Hematopoietic multipotent progenitor cell treated with erythropoietin and hydrocortisone succinate and interleukin-3 and kit ligand, for 15 days (in vitro differentiated cells): ENCODE measurements at places on chromosomes 3 and 15.

- no peak for DNase-seq
These were observed 95.9 kb downstream of the SLC49A4 start for GRCh38 chr3:122890720-122891220.

GRCh38 chr3:108006881-108007331, 83.9 kb downstream of the CD47 start:
- no peak for DNase-seq

GRCh38 chr15:58019503-58020376, 45.8 kb downstream of the ALDH1A2 start:
- DNase-seq: no peak

DNA sequence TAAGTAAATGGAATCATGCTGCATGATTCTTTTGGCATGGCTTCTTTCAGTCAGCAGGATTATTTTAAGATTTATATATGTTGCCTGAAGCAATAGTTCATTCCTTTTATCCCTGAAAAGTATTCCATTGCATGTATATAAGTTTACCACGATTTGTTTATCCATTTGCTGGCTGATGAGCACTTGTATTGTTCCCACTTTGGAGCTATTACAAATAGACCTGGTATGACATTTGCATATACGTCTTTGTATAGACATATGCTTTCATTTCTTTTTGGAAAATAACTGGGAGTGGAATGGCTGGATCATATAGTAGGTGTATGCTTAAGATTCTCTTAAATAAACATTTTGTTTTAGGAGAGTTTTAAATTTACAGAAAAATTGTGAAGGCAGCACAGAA, 79.3 kb upstream of the CBLB start:
- no peak for DNase-seq

DNA sequence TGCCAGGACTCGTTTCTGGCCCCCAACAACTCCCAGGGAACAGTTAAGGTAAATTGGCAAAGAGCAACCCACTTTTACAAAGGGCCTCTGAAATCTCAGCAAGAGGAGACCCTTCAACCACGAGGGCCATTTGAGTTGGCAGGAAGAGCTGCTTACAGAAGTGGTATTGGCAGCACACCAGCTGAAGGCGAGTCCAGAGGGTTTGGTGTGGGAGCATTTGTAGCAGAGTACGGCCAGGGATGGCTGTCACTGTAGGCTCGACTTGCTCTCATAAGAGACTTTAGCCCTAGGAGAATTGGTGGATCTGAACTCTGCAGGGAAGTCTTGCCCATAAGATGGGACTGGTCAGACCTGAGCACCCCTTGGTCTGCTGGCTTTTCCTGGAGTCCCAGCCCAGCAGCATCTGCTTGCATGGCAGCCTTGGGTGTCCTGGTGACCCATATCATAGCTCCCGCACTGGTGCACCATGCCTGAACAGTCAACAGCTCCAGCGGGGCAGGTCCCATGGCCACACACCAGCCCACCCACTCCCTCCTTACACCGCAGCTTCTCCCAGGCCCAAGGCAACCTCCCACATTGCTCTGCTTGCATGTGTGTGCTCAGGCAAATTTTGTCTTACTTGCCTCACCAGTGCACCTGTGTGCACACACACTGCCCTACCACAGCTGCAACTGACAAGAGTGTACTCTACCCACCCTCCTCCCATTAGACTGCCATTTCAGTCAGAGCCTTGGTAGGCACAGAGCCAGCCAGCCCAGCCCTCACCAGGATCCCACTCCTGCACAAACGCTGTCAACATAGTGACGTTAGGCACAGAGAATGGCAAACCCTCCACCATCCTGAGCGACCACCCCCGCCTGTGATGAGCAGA, 861.6 kb upstream of the DPPA4 start:
- DNase-seq: no peak

GRCh38 chr15:85688711-85689110, 106.0 kb downstream of the KLHL25 start:
- no peak for DNase-seq

DNA sequence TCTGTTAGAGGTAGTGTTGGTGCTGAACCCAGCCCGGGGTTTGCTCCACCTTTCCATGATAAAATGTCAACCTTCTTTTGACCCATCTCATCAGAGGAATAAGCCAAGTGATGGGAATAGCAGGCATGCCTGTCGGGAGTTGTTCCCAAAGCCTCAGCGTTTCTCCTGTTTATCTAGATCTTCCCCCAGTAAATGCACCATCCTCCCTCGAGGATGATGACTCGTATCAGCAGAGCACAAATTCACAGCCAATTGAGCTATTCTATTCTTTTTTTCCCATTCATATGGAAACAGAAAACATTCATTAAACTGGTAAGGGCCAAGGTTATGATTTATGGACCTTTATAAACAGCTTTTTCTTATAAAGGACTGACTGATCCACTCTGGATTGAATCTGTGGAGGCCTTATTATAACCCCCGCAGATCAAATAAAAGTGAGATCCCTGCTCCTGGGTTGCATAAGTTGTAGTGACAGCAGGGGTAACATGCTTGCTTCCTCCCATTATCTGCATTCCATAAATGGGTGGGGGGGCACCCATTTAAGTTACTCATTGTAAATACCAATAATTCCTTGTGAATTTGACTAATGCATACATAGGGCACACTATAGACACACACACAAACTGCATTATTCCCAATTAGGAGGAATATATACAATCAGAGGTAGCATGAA, 207.3 kb downstream of the PLCL2 start:
- no peak for DNase-seq

- no peak for DNase-seq
These were observed 2.6 kb downstream of the DALRD3 start for GRCh38 chr3:49015765-49016164.

- DNase-seq: no peak
These were observed 32.4 kb downstream of the PEAK1 start for GRCh38 chr15:77387365-77388105.

DNA sequence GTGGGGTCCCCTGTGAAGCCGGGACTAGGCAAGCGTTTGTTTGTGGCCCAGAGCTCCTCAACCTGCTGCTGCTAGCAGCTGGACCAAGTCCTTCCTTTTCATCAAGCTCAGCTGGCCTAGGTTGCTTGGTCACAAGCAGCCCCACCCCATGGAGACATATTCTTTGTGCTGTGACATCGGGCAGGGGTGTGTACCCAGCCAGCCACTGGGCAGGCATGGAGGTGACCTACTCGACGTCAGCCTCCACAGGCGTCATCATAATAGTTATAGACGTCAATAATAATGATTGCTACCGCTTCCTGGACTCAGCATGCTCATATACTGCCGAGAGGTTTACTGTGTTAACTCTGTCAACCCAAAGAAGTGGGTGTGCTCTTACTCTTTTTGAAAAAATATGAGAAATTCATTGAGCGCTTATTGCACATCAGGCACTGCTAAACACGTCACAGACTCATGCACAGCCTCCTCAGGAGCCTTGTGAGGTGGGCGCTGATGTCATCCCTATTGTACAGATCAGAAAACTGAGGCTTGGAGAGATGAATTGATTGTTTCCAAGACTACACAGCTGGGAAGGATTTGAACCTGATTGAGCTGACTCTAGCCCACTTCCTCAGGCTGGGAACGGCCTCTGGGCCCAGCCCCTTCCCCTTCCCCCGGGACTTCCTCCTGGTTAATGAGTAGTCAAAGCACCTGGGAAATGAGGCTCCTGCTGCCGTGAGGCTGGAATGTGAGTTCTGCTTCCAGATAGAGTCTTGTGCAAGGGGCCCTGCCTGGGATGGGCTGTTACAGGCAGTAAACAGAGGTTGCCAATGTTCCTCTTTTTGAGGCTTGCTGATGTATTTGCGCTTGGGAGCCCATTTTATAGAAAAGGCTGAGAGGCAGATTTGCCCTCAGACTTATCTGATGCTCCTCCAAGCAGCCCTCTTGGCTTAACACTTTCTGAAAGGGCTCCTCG, 16.2 kb downstream of the SLC6A6 start:
- DNase-seq: no peak

GRCh38 chr15:36622197-36622795, 42.9 kb downstream of the CDIN1 start:
- no peak for DNase-seq

- DNase-seq: no peak
These were observed 8.8 kb downstream of the STOML1 start for GRCh38 chr15:73983211-73983727.

DNA sequence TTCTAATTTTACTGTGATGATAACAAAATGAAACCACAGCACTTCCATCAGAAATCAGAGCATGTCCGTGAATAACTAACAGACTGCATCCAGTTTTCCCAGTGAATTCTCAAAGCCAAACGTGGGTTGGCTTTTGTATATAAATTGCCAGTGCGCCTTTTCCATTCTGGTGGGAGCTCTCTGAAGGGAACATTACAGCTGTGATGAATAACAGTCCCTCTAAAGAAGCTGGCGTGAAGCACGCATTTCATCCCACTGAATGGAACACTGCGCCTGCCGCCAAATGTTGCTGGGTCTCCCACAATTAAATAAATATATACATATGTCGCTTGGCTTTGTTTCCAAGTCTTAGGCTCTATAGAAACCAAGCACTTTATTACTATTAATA, 113.0 kb upstream of the PFN2 start:
- DNase-seq: no peak

DNA sequence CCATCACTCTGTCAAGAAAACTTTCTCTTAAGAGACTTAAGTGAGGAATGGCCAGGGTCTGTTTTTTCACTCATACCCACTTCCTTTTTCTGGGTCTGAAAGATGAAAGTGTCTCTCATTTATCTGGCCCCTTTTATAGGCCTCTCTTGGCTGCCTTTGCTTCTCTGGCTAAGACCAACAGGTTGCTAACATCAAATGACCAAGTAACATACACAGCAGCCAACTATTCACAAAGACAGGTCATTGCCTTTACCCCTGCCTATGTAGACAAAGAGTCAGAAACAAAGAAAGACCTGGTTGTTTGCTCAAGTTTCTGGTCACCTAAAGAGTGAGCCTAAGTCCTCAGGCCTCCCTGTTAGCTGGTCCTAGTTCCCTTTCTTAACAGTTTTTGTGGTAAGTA, 24.0 kb upstream of the CSTA start:
- DNase-seq: no peak

DNA sequence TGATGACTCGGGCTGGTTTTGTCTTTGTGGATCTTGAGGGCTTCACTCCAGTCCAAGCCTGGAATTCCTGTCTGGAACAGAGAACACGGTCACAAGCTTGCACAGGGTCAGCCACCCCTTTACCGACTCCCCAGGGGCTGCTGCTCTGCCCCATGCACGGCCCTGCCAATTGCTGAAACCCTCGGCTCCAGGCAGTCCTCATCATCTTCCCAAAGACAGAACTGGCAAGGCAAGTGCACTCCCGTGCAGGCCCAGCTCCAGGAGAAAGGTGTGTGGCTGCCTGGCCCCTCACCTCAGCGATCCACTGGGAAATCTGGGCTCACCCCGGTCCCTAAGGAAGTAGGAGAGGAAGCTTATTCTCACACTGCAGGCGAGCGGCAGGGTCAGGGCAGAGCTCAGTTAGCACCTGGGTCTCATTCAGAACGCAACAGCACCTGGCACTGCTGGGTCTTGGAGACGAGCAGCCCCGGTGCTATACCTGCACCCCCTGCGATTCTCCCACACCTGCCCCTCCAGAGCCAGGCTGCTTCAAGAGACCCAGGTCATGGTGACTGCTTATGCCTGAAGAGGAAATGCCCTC, 7.2 kb downstream of the MAP6D1 start:
- no peak for DNase-seq

DNA sequence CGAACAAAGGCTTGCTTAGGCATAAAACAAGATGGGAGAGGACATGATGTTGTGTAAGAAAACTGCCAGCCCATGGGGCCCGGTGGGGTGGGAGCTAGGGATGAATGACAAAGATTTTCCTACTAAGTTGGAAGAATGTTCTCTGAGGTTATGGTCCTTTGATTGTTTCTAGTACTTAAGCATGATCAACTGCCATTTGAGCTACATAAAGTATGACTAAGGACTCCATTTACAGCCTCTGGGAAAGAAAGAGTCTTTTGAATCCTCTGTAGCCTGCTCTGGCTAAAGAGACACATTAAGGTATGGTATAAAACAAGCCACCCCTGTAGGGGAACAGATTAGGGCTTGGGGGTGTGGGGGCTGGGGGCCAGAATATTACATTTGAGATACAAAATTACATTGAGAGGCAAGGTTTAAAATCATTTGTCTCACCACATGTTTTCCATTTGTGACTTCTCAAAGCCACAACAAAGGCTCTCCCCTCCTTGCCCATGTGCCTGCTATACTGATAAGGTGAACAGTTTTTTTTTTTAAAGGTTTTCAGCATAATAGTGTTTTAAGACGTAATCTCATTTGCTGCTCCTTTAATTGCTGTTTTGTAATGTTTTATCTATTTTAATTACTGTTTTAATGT, 323.4 kb downstream of the CHST2 start:
- DNase-seq: no peak

DNA sequence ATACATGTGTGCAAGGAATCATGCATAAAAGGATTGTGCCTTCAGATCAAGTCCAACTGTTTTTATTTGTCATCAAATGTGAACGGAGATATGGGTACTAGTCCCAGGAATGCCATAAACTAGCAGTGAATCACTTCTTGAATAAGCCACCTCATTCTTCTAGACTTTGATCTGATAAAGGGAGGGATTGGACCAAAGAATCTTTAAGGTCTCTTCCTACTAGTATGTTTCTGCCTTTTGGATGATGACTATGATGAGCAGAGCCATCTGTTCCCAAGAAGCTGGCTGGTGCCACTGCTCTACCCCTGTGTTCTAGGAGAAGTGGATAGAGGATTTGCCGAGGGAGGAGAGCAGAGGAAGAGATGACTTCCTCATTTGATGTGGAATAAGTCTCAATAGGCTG, 28.8 kb upstream of the UACA start:
- DNase-seq: no peak

DNA sequence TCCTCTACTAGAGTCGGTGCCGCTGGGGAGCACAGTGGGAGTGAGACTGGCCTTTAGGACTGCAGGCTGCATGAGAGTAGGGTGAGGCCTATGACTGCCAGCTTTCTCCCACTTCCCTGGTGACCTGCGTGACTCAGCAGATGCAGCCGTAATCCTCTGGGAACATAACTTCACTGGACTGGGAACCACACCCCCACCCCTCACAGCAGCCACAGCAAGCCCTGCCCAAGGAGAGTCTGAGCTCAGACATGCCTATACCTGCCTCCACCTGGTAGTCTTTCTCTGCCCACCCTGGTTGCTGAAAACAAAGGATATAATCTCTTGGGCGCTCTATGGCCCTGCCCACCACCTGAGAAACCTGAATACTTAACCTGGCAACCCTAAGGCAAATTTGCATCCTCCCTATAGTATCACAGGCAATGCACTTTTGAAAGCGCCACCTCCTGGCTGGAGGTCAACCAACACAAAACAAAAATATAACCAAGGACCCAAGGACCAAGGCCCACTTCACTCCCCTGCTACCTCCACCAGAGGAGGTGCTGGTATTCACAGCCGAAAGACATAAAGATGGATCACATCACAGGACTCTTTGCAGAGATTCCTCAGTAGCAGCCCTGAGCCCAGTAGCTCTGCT, 308.9 kb downstream of the CTNNB1 start:
- no peak for DNase-seq

DNA sequence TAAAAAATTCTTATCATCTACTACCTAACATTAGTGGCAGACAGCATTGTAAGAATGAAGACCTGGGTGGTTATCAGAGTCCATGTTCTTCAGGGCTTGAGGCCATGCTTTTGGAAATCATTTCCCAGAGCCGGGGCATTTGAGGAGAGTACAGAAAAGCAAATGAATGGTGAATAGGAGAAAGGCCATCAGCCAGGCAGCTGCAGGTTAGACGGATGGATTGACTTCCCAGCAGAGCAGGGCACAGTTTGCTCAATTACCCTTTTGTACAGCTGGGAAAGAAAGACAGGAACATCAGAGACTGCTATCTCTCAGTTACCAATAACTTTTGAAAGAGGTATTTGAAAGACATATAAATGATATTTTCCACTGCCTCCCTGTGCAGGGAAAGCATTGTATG, 135.6 kb downstream of the ALCAM start:
- DNase-seq: no peak

GRCh38 chr3:131928593-131928992, 106.2 kb downstream of the CPNE4 start:
- no peak for DNase-seq
